ENCODE measurements at places on chromosomes 6 and 20. TPM values are rescaled to one million over a fixed set of nuclear protein-coding genes. Genes with fewer than 3 reads are reported as not detected.

The ZNF311 gene
- 0.19 TPM for total RNA-seq

The DYNLT2 gene
- total RNA-seq: 0.44 TPM

The CRISP3 gene
- not detected for total RNA-seq

The ARG1 gene
- total RNA-seq: not detected

The EFCAB8 gene
- not detected for total RNA-seq

The SRMS gene
- not detected for total RNA-seq

Measured in A549 treated with GW870086 at 1 μM for 4 hours (cell line).